ENCODE measurements at places on chromosomes 5 and 9. TPM values are rescaled to one million over a fixed set of nuclear protein-coding genes. Genes with fewer than 3 reads are reported as not detected.

- DNase-seq, result no peak
These were observed at the start of gene RASGRF2 for GRCh38 chr5:80959768-80960442. Gene RASGRF2, plus strand, starts transcription at chr5:80960363. Its CDS starts 376 bp downstream, at chr5:80960739.

PAIP1 gene
- 131 TPM for total RNA-seq

PAEP gene
- total RNA-seq, result not detected

DNA sequence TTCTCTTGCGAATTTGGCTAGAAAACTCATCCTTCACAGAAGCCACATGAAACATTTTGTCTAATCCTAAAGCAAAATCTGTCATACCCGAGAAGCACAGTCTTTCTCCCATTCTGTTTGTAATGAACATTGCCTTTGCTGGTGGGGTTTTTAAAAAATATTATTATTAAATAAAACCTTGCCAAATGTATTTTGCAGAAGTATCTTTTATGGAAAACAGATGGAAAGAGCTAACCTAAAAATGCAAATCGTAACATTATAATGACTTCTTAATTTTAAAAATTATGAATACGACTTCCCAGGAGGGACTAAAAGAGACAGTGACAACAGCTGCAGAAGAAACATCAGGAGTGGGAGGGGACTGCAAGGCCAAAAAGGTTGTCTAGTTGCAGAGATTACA is 246.3 kb upstream of the TAS2R1 start:
- no peak for DNase-seq

DNA sequence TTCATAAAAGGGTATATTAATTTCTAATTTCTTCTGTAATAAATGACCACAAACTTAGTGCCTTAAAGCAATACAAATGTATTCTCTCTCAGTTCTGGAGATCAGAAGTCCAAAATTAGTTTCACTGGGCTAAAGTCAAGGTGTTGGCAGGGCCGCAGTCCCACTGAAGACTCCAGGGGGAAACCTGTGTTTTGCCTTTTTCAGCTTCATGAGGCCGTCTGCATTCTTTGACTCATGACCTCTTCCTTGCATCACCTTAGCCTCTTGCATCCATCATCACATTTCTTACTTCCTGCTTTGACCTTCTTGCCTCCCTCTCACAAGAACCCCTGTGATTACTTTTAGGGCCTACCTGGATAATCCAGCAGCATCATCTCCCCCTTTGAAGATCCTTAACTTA is 42.0 kb upstream of the ALDH1B1 start:
- DNase-seq, result no peak

WWC1 gene
- total RNA-seq, result not detected

GRCh38 chr9:86971742-86972141 is 24.4 kb upstream of the GAS1 start:
- DNase-seq, result no peak

DNA sequence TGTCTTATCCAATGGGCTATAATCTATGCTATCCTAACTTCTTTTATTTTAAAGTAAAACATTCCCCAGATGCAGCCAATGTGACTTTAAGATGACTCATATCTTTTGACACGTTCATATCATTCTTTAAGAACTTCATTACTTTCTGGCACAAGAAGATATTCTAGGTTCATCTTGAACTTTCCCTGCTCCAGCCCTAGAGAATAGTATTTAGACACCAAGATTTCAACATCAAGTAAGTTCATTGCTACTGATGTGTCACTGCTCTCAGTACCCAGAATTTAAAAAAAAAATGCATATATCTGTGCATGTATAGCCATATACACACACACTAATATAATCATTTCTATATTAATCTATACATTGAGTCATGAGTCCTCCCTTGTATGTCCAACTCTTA is 175.2 kb downstream of the SAXO1 start:
- DNase-seq, result no peak

ANKRD18B gene
- total RNA-seq, result 11.7 TPM

CYLC2 gene
- total RNA-seq, result not detected

DMRT2 gene
- not detected for total RNA-seq

GRCh38 chr5:173237143-173237874 is 2.3 kb upstream of the NKX2-5 start:
- DNase-seq, result no peak

CNTNAP3B gene
- total RNA-seq, result 0.03 TPM

LCN1 gene
- total RNA-seq, result not detected

DNA sequence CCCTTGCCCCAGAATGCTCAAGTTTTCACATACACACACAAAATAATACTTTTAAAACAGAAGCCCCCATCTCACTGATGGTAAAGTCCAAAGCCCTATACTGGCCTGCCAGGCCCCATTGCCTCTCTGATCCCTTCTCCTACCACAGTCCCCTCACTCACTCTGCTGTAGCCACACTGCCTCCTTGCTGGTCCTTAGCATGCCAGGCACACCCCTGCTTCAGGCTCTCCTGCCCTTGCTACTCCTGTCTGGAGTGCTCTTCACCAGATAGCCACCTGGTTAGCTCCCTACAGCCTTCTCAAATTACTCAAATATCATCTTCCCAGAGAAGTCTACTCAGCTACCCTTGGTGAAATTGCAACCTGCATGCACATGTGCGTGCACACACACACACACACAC is 177.5 kb downstream of the C5orf15 start:
- no peak for DNase-seq

- no peak for DNase-seq
These were observed 51.8 kb upstream of the RETREG1 start for GRCh38 chr5:16668631-16669030.

DNA sequence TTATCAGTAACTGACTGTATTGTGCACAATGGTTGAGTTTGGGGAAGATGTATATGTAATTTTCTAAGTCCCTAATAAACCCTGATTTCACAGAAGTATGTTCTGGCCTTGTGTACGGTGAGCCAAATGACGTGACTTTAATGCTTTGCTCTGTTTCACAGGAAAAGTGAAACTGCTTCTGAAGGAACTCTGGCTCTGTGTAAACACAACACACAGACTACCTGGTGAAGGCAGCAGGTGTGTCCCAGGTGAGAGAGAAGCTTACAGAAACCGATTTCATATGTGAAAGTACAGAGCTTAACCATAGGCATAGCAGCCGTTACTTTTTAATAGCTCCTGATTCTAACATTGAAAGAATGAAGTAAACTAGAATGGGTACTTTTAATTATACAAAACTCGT is 31.9 kb downstream of the ICE1 start:
- DNase-seq, result no peak

PCDHB11 gene
- 3.9 TPM for total RNA-seq

DNA sequence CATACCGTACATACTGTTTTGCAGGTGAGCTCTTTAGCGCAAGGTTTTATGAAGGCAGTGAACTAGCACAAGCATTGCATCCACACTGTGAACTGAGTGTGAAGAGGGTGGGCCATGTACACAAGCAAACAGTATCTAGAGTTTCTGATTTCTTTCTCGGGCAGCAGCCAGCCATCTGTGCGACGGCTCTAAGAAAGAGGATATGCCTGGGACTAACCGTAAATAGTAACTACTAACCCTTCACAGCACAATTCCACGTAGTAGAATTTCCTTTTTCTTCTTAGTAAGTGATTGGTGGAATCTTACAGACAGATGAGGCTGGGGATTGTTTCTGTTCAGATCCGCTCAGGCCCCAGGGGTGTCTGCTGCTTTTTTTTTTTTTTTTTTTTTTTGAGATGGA is 89.0 kb downstream of the DRD1 start:
- no peak for DNase-seq

GRCh38 chr9:123548741-123549545 is 192.9 kb downstream of the CRB2 start:
- DNase-seq, result no peak
